ENCODE measurements at places on chromosomes 3 and 15.

- H3K27ac ChIP-seq = peak overlapping the region; percentile 46
- H3K36me3 ChIP-seq = no peaks in the 10 kb centered on the region
- DNase-seq = no peak
- peaks cover 16% of the 10 kb centered on the region for H3K4me1 ChIP-seq
- H3K4me3 ChIP-seq = no peak overlapping the region
- no peaks in the 10 kb centered on the region for H3K27me3 ChIP-seq
Measured at GRCh38 chr3:65963787-65964677, 74.7 kb downstream of the MAGI1 start.

- no peaks in the 10 kb centered on the region for H3K4me1 ChIP-seq
- no peak for DNase-seq
- H3K27ac ChIP-seq = no peak overlapping the region
- H3K4me3 ChIP-seq = no peak overlapping the region
Measured at GRCh38 chr3:38609386-38610111, 39.9 kb downstream of the SCN5A start.

DNA sequence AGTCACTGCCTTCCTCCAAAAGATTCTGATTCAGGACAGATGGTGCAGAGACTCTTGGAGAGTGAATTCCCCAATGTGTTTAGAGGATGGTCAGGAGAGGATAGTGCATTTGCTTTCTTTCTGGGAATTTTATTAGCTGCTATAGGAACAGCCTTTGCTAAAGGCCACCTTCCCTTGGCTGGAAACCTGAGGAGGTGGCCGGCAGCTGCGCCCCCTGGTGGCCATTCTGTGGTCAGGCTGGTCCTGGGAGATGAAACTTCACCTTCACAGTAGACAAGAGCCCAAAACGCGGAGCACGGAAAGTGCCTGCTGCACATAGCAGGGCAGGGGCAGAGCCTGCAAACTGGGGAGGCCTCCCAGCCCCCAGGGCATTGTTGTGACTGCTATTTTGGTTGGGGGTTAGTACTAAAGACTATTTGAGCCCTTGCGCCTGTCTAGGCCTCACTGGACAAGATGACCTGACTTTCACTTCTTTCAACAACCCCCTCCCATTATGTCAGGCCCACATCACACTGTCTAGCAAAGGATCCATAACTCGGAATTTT, 34.3 kb downstream of the SEC22C start:
- no peaks in the 10 kb centered on the region for H3K36me3 ChIP-seq

DNA sequence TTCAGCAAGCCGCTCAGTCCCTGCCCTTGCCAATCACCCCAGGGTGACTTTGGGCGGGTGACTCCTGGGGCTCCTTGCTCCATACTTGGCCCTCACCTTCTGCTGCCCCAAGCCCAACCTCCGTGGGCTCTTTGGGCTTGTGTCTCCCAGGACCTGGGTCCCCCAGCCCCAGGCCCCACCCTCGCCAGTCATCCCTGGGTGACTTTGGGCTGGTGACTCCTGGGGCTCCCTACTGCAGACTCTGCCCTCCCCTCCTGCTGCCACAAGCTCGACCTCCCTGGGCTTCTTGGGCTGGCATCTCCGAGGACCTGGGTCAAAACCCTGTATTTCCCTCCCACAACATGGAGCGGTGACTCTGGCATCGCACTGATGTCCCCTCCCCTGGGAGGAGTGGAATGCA, 151.5 kb downstream of the GOLGA6L4 start:
- H3K4me1 ChIP-seq = no peaks in the 10 kb centered on the region
- no peak for DNase-seq
- no peaks in the 10 kb centered on the region for H3K36me3 ChIP-seq
- no peak overlapping the region for H3K4me3 ChIP-seq
- peaks cover 9% of the 10 kb centered on the region for H3K27me3 ChIP-seq

- no peaks in the 10 kb centered on the region for H3K27me3 ChIP-seq
- no peaks in the 10 kb centered on the region for H3K36me3 ChIP-seq
- no peaks in the 10 kb centered on the region for H3K4me1 ChIP-seq
- H3K4me3 ChIP-seq = no peak overlapping the region
- no peak overlapping the region for H3K27ac ChIP-seq
- no peak for DNase-seq
Measured at GRCh38 chr3:182388506-182388905, 404.8 kb upstream of the ATP11B start.

- H3K27me3 ChIP-seq = no peaks in the 10 kb centered on the region
- no peak overlapping the region for H3K27ac ChIP-seq
- no peaks in the 10 kb centered on the region for H3K4me1 ChIP-seq
- no peak overlapping the region for H3K4me3 ChIP-seq
- no peaks in the 10 kb centered on the region for H3K36me3 ChIP-seq
Measured at GRCh38 chr3:99764377-99764776, 53.3 kb upstream of the CMSS1 start.

- H3K27me3 ChIP-seq = no peaks in the 10 kb centered on the region
- peaks cover 5% of the 10 kb centered on the region for H3K4me1 ChIP-seq
- DNase-seq = no peak
- H3K36me3 ChIP-seq = no peaks in the 10 kb centered on the region
- H3K27ac ChIP-seq = no peak overlapping the region
- H3K4me3 ChIP-seq = no peak overlapping the region
Measured at GRCh38 chr3:108662142-108662738, 72.7 kb downstream of the DZIP3 start.

DNA sequence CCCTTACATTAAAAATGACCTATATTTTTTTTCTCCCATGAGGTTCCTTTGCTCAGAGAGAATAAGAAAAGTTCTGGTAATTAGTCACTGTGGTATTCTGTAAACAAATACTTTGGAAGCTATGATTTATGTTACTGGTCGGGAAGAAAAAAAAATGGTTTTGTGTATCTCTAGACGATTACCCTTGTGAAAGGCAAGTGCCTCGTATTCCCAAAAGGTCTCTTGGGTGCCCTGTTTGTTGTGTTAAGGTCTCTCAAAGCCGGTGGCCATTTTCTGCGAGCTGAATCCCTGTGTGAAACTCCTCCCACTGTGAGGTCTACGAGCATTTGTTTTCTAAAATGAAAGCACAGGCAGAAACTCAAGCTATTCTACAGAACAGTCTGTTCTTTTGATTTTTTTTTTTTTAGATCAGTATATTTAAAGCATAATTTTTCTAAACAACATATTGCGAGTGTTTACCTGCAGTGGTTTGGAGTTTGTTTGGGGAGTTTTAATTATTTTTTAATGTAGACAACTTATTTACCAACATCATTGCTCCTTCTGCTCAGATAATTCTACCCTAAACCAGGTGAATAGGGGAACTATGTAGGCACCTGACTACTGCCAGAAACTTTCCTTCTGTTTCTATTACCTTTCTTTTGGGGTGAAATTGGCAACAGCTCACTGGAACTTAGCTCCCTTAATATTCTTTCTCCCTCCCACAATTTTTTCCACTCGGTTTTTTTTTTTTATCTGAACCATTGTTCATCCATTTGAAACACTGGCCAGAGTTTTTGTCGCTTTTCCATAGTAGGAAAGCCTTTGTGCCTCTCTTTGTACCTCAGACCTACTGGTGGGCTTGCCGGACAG, 44.0 kb downstream of the ZBTB38 start:
- peak overlapping the region; percentile 31 for H3K4me3 ChIP-seq
- no peaks in the 10 kb centered on the region for H3K36me3 ChIP-seq
- peak overlapping the region; percentile 91 for H3K27ac ChIP-seq
- H3K27me3 ChIP-seq = no peaks in the 10 kb centered on the region
- peaks cover 54% of the 10 kb centered on the region for H3K4me1 ChIP-seq

DNA sequence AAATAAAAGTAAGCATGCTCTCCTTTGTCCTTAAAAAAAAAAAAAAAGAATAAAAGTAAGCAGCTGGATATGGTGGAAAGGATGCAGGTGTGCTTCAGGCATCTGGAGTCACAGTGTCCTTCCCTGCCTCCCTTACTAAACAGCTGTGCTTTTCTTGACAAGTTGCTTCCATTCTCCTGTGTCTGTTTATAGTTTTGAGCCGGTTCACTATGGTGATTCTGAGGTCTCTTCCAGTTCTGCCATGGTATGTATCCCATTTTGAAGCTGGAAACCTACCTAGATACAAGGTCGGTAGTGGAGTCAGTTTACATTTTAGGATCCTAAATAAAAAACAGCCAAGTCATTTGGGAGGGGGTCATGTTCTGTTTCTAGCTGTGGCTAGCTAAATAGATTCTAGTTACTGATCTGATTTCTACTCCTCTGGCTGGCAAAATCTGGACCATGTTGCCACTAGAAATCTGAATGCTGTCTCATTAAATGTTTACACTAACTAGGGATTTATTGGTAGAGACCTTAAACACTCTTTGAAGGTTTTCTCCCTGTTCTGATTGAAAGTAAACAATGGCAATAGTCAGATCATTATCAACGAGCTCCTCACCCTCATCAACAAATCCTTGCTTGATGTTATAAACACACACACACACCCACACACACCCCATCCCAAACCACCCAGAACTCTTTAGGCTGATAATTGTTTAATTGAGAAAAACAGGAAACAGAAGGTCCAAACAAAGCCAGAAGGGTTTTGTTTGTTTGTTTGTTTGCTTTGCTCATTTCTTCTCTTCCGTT, 7.9 kb downstream of the TNFSF10 start:
- H3K36me3 ChIP-seq = peaks cover 3% of the 10 kb centered on the region
- peaks cover 29% of the 10 kb centered on the region for H3K4me1 ChIP-seq
- H3K27me3 ChIP-seq = no peaks in the 10 kb centered on the region

DNA sequence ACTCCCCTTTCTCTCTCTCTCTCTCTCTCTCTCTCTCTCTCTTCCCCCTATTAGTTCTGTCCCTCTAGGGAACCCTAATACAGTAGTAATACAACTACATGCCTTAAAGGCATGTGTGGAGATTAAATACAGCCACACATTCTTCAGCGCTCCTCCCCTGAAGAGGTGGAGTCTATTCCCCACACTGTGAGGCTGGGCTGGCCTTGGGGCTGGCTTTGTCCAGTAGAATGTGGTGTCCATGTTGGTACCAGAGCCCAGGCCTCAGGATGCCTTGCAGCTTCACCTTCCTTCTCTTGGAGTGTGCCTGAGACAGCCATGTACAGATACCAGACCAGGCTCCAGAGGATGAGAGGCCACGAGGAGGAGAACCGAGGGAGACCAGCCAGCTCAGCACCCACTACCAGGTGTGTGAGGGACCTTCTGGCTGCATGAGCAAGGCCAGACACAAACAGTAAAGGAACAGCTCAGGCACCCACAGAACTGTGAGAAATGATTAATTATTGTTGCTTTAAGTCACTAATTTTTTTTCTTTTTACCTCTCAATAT, 10.7 kb downstream of the SLC6A20 start:
- H3K4me1 ChIP-seq = no peaks in the 10 kb centered on the region
- no peak for DNase-seq
- no peaks in the 10 kb centered on the region for H3K27me3 ChIP-seq
- H3K4me3 ChIP-seq = no peak overlapping the region
- no peaks in the 10 kb centered on the region for H3K36me3 ChIP-seq
- no peak overlapping the region for H3K27ac ChIP-seq

DNA sequence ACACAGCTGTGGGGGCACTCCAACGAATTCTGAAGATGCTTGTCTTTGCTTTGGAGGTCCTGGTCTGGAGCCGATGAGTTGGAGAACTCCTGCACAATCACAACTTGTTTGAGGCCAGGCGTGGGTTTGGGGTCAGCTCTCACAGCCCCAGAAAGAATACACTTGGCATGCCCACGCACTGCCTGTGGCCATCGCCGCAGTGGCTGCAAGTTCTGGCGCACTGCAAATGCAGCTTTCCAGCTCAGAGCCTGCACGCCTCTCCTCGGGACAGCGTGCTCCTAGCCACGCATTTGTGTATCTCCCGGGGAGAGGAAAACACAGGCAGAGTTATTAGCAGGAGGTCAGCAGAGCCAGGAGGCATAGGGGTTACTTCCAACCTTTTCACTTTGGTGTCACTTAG, 282.7 kb downstream of the ADAMTS17 start:
- no peaks in the 10 kb centered on the region for H3K36me3 ChIP-seq
- H3K27ac ChIP-seq = no peak overlapping the region
- H3K4me3 ChIP-seq = no peak overlapping the region

DNA sequence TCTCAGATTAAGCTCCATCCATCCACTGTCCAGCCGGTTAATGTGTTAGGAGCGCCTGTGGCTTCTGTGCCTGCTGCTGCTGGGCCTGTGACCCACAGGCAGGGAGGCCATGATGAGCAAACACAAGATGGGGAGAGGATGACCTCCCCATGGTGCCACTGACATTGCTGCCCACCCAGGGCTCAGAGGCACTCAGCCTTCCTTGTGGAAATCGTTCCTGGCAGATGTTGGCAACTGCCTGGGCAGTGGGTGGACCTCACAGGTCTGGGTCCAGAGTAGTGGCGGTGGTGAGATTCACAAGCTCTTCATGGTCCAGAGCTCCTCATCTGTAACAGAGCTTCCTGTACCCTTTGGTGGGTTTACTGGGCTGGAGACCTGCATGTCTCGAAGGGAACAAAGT, 38.6 kb downstream of the SCN5A start:
- H3K36me3 ChIP-seq = no peaks in the 10 kb centered on the region
- no peak overlapping the region for H3K27ac ChIP-seq
- no peaks in the 10 kb centered on the region for H3K27me3 ChIP-seq
- no peaks in the 10 kb centered on the region for H3K4me1 ChIP-seq

DNA sequence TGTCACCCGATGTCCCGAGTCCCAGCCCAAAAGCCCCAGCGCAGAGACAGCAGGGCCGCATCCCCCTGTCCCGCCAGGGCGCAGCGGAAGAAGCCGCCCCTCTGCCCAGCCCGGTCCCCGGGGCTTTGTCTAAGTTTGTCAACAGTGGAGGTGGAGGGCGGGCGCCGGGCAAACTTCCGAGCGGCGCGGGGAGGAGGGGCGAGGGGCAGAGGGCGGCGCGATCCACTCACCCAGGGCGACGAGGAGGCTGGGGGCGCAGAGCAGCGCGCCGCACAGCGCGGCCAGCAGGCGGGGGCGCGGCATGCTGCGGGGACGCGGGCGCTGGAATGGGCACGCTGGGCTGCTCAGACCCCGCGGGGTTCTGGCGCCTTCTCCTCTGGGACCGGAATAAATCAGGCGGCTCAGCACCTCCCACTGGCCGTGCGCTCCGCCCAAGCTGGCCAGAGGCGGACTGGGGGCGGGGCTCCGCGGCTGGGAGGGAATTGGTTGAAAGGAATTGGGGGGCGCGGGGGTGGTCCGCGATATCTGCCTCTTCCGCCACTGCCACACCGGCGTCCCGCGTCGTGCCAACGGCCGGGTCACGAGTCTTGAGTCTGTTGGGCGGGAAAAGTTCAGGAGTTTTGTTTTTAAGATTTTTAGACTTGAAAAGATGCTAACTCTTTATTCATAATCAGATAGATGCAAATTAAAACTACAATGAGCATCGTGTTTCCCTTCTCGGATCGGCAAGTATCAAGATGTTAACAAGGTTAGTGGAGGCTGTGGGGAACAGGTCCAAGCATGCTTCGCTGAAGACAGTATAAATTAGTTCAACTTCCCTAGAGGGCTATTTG, at the start of gene MFGE8:
MFGE8 (minus strand) TSS at position 363 of the 833 bp plus-strand sequence; CDS start at position 303, 60 bp downstream.
- H3K36me3 ChIP-seq = no peaks in the 10 kb centered on the region
- no peaks in the 10 kb centered on the region for H3K4me1 ChIP-seq
- H3K27ac ChIP-seq = no peak within 1 kb of the TSS
- H3K4me3 ChIP-seq = peak within 1 kb of the TSS; percentile 72

GRCh38 chr3:116038968-116039650, 406.2 kb downstream of the LSAMP start:
- no peaks in the 10 kb centered on the region for H3K36me3 ChIP-seq
- no peaks in the 10 kb centered on the region for H3K4me1 ChIP-seq
- H3K27ac ChIP-seq = no peak overlapping the region
- DNase-seq = no peak
- no peak overlapping the region for H3K4me3 ChIP-seq

- H3K4me1 ChIP-seq = peaks cover 52% of the 10 kb centered on the region
- H3K36me3 ChIP-seq = no peaks in the 10 kb centered on the region
- H3K4me3 ChIP-seq = no peak overlapping the region
- peak overlapping the region; percentile 35 for H3K27ac ChIP-seq
- peak; percentile 73 for DNase-seq
- no peaks in the 10 kb centered on the region for H3K27me3 ChIP-seq
Measured at GRCh38 chr15:78052001-78052401, 25.5 kb downstream of the TBC1D2B start.

GRCh38 chr15:29924750-29925149, 102.5 kb upstream of the TJP1 start:
- H3K4me1 ChIP-seq = no peaks in the 10 kb centered on the region
- no peak overlapping the region for H3K27ac ChIP-seq
- no peaks in the 10 kb centered on the region for H3K27me3 ChIP-seq
- no peak overlapping the region for H3K4me3 ChIP-seq
- H3K36me3 ChIP-seq = no peaks in the 10 kb centered on the region

All from pancreas (tissue), 10 donors.